C1 segment of cervical spinal cord (tissue), 14 donors: ENCODE measurements at places on chromosomes 12 and 14.

DNA sequence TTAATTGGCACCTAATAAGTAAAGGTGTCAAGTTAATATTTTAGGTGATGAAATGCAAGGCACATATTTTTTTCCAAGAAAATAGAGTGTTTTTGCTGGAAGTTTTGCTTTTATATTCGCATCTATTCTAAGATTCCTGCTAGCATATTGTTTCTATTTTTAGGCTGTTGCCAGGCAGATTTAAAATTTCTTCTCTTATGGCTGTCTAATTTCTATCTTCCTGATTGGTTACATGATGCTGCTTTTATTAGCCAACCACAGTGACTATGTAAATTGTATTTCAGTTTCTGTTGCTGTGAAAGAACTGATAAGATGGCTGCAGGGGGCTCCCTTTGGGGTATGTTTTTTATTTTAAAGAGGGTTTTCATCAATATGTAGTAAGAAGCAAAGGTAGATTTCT lies 42.7 kb downstream of the ATF7IP start:
- no peak for DNase-seq

- DNase-seq, result no peak
Observed at GRCh38 chr14:102629011-102629444, 36.6 kb downstream of the RCOR1 start.

DNA sequence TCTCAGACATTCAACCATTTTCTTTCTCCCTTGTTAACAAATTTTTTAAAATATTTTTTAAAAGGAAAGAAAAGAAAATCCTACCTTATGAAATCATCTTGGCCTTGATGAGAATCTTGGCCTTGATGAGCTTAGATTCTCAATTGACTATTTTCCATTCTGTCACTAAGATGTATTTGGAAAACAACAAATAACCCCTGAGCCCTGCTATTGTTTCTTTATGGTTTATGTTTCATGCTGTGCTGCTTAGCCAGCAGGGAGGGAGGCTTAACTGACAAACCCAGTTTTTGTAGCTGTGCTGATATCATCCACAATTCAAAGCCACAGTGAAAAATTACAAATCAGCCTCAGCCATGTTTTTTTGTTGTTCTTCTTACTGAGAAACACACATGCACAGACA lies 404.1 kb downstream of the RAD51B start:
- no peak for DNase-seq

GRCh38 chr12:132873724-132874123 lies 13.7 kb downstream of the CHFR start:
- no peak for DNase-seq

DNA sequence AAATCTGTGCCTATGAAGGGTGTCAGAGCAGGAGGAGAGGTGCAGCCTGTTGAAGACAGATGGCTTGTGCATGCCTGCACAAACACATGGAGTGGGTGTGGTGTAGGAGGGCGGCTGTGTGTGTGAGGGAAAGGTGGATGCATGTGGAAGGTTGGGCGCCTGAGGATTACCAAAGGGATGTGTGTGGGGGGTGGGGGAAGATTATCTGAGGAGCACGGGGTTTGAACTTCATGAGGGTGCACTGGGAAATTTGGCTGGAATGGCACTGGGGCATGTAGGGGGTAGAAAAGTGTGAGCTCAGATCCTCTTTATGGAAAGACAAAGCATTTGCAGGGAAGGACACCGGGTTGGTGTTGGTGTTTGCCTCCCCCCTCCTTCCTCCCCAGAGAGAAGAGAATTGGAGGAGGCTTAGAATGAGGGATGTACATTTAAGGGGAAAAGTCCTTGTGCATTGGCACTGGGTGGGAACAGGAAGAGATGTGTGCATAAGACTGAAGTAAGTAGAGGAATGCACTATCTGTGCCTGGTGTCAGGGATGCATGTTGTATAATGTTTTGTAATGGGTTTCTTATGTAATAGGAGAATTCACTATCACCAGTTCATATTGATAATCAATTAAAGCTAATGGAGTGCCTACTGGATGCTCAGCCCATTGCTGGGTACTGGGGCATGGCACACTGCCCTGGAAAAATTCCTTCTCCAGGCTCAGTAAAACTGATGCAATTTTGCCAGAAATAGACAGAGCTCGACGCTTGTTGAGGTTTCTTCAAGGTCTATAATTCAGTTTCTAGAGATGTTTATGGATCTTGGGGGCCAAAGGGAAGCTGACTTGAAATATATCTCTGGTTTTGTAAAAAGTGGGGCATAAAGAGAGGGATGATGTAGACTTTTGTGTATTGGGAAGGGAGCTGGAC lies 3.0 kb downstream of the NTF3 start:
- DNase-seq, result no peak

DNA sequence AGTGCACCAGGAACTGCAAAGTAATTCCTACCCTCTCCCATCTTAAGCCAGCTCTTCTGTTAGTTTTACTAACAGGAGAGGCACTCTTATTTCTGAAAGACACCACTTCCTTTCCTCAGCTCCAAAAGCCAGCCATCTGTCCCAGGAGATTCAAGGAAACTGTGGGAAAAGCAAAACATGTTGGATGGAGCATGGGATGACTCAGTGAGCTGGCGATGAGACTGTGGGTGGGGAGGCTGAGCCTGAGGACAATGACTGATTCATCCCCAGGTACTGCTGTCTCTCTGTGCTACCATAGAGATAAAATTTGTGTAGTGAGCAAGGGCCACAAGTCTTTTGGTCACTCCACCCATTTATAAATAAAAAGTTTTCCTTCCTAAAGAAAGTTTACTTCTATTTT lies 141.4 kb downstream of the MYRFL start:
- DNase-seq, result no peak

DNA sequence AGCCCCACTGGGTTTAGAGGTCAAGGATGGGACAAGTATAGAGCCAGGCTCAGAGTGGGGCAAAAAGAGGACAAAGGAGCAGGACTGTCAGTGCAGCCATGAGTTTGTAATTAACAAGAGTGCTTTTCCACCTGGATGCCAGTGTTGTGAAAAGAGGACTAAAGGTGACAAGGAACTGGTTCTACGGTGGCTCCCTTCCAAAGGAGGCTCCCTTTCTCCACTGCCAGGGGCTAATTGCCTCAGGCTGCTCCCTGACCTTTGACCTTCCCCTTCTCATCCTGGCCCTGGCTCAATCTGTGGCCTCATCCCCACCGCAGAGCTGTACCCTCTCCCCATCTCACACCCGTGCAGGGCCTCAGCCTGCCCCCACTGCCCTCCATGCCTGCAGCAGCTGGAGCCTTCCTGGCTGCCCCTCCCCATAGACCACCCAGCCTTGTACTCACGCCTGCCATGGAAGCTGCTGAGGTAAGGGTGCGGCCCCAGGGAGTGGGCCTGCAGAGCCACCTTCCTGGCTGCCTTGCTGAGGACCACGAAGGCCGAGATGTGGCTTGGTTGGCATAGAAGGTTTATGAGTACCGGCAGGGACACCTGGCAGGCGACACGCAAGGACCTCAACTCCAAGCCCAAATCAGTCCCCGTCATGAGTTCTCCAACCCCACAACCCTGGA lies 24.8 kb upstream of the FKBP4 start:
- DNase-seq, result no peak
